ENCODE measurements at places on chromosomes 7 and 10.

GRCh38 chr7:129258649-129259389, 34.0 kb downstream of the AHCYL2 start:
- no peak for DNase-seq

DNA sequence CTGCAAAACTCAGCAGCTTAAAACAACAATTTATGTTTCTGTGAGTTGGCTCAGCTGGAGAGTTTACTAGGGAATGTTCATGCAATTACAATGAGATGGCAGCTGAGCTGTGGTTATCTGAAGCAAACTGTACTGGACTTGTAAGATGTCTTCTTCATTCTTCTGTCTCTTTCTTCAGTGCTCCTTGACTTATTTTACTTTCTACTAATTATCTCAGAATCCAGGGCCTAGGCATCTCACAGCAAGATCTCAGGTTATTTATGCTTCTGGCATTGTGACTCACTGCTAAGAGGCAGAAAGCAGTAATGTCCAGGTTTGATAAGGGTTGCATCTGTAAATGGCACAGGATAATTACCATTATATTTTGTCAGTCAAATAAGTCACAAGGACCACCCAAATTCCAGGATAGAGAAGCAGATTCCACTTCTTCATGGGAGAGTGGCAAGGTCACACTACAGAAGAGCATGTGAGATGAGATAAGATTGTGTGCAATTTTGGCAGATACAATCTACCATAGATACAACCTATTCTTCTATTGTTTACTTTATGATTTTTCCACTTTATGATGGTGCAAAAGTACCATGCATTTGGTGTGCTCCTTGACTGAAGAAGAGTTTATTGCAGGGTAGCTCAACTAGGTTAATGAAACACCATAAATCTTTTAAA, 16.8 kb downstream of the VIM start:
- DNase-seq = no peak

DNA sequence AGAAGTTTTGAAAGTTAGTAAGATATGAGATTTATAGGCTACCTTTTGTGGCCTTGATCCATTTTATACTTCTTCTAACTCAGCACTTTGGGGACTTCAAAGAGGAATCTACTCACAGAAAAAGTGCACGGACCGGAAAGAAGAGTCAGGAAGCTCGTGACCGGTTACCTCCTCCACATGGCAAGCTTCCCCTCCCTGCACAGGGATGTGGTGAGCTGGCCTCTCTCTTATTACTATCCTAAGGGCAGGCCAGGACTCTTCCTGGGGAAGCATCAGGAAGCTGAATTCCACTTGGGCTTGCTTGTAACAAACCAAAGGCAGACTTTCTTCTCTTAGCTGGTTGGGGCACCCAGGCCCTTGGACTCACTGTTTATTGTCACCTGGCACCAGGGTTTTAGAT, 170.8 kb upstream of the GLI3 start:
- no peak for DNase-seq

GRCh38 chr10:22724773-22725172, 10.4 kb upstream of the PIP4K2A start:
- DNase-seq = no peak

DNA sequence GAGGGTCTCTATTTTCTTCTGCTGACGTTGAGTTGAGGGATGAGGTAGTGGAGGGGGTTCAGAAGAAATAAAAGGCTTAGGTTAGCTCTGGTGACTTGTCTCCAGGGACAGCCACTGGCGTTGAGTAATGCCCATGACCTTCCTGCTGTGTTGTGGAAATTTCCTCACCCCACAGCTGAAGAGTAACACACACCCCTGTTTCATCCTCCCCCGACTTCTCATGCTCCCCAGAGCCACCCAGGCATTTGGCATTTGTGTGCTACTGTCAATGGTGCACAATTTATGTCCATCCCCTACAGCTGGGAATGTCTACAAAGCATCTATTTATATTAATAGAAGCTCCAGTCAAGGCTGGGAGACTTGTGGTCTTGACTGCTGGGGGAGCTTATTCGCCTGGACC, 4.7 kb upstream of the TMEM72 start:
- DNase-seq = no peak

All from NCI-H748 treated with DMSO at 0.1 percent for 48 hours (cell line).